ENCODE measurements at places on chromosomes 2 and 18. TPM values are rescaled to one million over a fixed set of nuclear protein-coding genes. Genes with fewer than 3 reads are reported as not detected.

DOCK10 gene
- 35.0 TPM for total RNA-seq

GALNT3 gene
- 1.2 TPM for total RNA-seq

GALR1 gene
- not detected for total RNA-seq

VIL1 gene
- under 0.01 TPM for total RNA-seq

ACMSD gene
- total RNA-seq = 0.28 TPM

HOXD12 gene
- total RNA-seq = not detected

CAVIN2 gene
- 41.2 TPM for total RNA-seq

PER2 gene
- 1.3 TPM for total RNA-seq

KIAA2012 gene
- total RNA-seq = under 0.01 TPM

HAAO gene
- 0.38 TPM for total RNA-seq

ASIC4 gene
- total RNA-seq = not detected

LHCGR gene
- not detected for total RNA-seq

NPHP1 gene
- total RNA-seq = 5.6 TPM

SPIRE1 gene
- 29.9 TPM for total RNA-seq

HK2 gene
- 80.5 TPM for total RNA-seq

TLK1 gene
- 12.8 TPM for total RNA-seq

ANKRD30B gene
- 0.96 TPM for total RNA-seq

ME2 gene
- 47.1 TPM for total RNA-seq

XIRP2 gene
- under 0.01 TPM for total RNA-seq

CPLX4 gene
- total RNA-seq = not detected

SCYGR8 gene
- not detected for total RNA-seq

ASXL2 gene
- 3.6 TPM for total RNA-seq

TFCP2L1 gene
- 0.19 TPM for total RNA-seq

LOXL3 gene
- 147 TPM for total RNA-seq

AQP4 gene
- not detected for total RNA-seq

FAHD2A gene
- total RNA-seq = 15.5 TPM

OSR1 gene
- 21.4 TPM for total RNA-seq

TTR gene
- not detected for total RNA-seq

UGT1A10 gene
- total RNA-seq = not detected
